ENCODE measurements at places on chromosomes 3 and 15. TPM values are rescaled to one million over a fixed set of nuclear protein-coding genes. Genes with fewer than 3 reads are reported as not detected.

Gene CHRM5
- not detected for total RNA-seq

Gene PLSCR5
- not detected for total RNA-seq

Gene C3orf49
- total RNA-seq: not detected

Gene CDCP1
- total RNA-seq: 1.5 TPM

Gene GNAT1
- total RNA-seq: not detected

Gene MOBP
- total RNA-seq: not detected

Gene CRELD1
- total RNA-seq: 25.0 TPM

Gene ASB14
- total RNA-seq: not detected

Gene RBP2
- total RNA-seq: not detected

Gene POLQ
- total RNA-seq: 28.7 TPM

Gene PLA2G4D
- total RNA-seq: not detected

Gene HTR3E
- not detected for total RNA-seq

Gene FMN1
- 1.1 TPM for total RNA-seq

Gene RYR3
- not detected for total RNA-seq

Gene GOLGA6L7
- total RNA-seq: not detected

Gene CPEB1
- not detected for total RNA-seq

Gene TMC3
- not detected for total RNA-seq

Gene LMOD3
- not detected for total RNA-seq

Gene CRABP1
- total RNA-seq: not detected

Gene DUOXA1
- total RNA-seq: 0.23 TPM

Gene CIB1
- 114 TPM for total RNA-seq

Gene RPL15
- 2,185 TPM for total RNA-seq

Gene RPP25
- 6.6 TPM for total RNA-seq

Gene SOX2
- total RNA-seq: not detected

Gene SLC9C1
- total RNA-seq: not detected

Gene UNC13C
- total RNA-seq: not detected

Gene NGLY1
- 82.0 TPM for total RNA-seq

Gene MED12L
- total RNA-seq: 1.5 TPM
